ENCODE measurements at places on chromosomes 16 and 17.

GRCh38 chr17:78172249-78173051 is 4.1 kb downstream of the SYNGR2 start:
- no peak for DNase-seq

DNA sequence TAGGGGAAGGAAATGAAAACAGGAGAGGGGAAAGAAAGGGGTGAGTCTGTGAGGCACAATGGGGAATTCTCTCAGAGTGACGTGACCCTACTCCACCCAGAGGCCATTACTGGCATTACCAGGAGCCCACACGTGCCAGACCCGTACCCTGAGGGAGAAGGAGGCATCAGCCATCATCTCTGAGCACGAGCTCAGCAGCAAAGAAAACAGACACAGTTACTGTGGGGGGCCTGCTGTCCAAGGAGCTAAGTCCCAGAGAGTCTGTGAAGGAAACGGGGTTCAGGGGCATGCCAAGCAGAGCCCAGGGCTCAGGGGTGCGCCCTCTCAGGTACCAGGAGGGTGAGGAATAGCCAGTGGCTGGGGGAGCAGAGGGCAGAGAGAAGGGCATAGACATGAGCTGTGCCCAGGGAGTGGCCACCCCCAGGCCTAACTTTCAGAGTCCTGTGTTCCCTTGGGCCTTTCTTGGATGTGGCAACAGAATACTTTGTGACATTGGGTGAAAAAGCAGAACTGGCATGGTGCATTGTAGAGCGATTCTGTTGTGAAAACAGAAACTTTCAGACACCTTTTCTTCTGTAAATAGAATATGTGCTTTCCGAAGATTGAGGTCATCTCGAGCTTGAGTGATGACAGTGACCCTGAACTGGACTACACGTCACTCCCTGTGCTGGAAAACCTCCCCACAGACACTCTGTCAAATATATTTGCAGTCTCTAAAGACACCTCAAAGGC is 11.3 kb downstream of the TAF1C start:
- DNase-seq, result peak; percentile 27

GRCh38 chr16:50266337-50267091 is at the start of gene ADCY7:
TSS of gene ADCY7 (plus strand) at chr16:50266551. CDS start at chr16:50288180, 21,629 bp downstream.
- DNase-seq, result peak; percentile 63

DNA sequence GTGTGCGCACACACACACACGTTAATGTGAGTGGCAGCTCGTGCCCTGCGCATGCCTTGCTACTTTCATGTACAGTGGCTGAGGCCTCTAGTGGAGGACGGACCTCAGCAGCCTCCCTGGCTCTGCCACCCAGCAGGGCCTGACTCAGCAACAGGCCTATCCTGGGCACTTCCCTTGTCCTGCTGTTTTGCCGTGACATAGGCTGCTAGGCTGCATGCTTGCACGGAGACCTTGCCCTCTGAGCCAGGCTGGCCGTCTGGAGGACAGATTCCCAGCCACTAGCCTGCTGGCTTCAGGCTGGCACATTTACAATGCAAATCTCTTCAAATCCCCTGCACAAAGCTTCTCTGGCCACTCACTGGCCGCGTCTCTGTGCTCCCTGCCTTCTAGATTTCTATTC is 9.5 kb downstream of the RNF213 start:
- DNase-seq, result no peak

DNA sequence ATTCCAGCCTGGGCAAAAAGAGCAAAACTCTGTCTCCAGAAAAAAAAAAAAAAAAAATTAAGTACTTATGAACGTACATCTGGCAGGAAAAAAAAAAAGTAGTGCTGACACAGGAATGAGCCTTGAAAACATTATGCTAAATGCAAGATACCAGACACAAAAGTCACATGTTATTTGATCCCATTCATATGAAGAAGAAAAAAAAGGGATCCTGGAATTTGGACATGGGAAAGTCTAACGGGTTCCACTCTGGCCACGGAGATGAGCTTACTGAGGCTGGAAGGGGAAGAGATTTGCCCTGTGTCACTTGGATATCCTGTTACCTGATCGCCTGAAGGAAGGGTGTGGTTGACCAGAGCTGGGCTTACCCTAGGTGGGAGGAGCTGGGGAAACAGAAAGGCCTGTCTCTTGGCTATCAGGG is 251.9 kb downstream of the PARN start:
- no peak for DNase-seq

DNA sequence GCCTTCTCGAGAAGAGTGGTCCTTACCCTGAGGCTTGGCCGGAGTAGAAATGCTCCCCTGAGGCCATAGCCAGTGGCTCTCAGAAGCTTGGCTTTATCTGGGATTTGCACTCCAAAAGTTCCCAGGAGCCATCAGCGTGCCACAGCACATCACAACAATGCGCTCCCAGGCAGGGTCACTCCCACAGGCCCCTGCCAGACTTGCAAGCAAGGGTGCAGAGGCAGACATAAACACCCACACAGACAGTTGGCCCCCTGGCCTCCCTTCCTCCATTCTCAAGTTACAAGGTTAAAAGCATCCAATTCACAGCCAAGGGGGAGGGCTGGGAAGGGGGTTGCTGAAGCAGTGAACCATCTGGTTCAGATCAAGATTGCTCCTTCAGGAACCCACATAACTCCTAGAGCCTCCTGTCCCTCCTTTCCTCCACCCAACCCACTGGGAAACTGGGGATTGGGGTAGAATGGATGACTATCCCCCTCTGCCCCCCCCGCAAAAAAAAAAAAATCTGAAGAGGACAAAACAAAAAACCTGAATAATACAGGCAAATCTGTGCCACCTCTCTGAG is 1.8 kb downstream of the ST3GAL2 start:
- DNase-seq, result no peak

DNA sequence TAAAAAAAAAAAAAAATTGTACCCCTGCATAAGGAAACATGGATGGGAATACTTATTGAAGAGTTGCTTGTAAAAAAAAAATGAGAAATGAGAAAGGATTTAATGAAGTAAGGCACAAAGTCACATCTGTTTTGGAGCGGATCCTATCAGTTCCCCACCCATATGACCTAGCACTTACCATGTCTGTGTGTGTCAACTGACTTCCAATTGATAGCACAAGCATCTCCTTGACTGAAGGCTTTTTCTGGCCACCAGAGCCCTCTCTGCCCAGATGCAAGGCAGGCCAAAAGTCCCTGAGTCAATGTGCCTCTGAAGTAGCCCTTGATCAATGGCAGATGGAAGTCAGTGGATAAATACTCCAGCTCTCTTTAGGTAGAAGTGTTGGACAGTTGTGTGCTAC is 13.4 kb upstream of the NLK start:
- DNase-seq, result no peak

- no peak for DNase-seq
These were observed 9.8 kb downstream of the MYL4 start for GRCh38 chr17:47218896-47219430.

GRCh38 chr17:36921095-36921851 is 16.0 kb upstream of the LHX1 start:
- no peak for DNase-seq

GRCh38 chr17:28816540-28816939 is 26.1 kb downstream of the FAM222B start:
- DNase-seq, result no peak

- no peak for DNase-seq
These were observed 78.7 kb upstream of the LGALS9 start for GRCh38 chr17:27552276-27552732.

GRCh38 chr16:86534779-86535615 is 20.0 kb downstream of the MTHFSD start:
- DNase-seq, result no peak

DNA sequence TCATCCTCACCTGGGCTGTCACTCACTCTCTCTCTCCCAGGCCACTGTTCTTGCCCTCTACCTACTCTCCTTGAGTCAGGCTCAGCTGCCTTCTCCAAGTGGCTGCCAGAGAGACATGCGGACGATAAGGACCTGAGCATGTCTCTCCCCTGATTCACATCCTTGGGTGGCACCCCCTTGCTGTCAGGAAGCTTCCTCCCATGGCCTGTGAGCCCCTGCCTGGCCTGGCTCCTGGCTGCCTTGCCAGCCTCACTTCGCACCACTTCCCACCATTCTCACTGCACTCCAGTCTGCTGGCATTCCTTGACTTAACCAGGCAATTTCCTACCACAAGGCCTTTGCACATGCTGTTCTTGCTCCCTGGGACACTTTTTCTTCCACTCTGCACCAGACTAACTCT is 2.7 kb upstream of the ALDH3A1 start:
- DNase-seq, result no peak

GRCh38 chr17:37413875-37414519 is 7.3 kb downstream of the TADA2A start:
- no peak for DNase-seq

DNA sequence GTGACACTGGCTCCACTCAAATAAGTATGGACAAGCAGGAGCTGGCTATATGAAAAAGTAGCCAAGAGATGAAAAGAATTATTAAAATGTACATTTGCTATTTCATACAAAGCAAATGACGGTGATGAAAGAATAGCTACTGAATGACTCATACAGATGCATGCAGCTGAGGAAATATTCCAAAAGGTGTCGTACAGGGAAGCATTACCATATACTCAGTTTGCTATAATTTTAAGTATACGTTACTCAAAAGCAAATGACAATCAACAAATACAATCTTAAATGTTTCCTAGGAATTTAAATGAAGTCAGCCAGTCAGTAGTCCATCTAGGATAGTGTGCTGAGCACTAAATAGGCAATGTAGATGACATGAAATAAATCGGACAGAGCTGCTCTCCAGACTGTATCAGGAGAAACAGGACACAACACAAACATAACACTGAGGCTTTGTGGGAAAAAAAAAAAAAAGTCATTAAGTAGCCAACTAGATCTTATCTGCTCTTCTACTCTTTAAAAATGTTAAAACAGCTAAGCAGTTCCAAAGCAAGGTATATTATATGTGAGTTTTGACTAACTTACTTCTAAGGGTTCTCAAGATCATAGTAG is 65.0 kb downstream of the NCOR1 start:
- no peak for DNase-seq
